ENCODE measurements at places on chromosomes 12 and 14.

- no peak for DNase-seq
Measured at GRCh38 chr12:125503128-125503527, 437.9 kb downstream of the AACS start.

GRCh38 chr12:11749943-11750690 lies 100.6 kb downstream of the ETV6 start:
- no peak for DNase-seq

GRCh38 chr12:20646239-20646827 lies 48.8 kb upstream of the SLCO1C1 start:
- DNase-seq = no peak

- DNase-seq = no peak
Measured at GRCh38 chr12:62995097-62995496, 60.1 kb upstream of the PPM1H start.

GRCh38 chr12:123270214-123271000 lies 1.2 kb downstream of the CDK2AP1 start:
- DNase-seq = no peak

Measured in activated CD4-positive, alpha-beta T cell treated with anti-CD3 and anti-CD28 coated beads, Interleukin-2, amount 50 U/mL, for 24 hours (primary cell).